ENCODE measurements at places on chromosomes 7 and 10. TPM values are rescaled to one million over a fixed set of nuclear protein-coding genes. Genes with fewer than 3 reads are reported as not detected.

DNA sequence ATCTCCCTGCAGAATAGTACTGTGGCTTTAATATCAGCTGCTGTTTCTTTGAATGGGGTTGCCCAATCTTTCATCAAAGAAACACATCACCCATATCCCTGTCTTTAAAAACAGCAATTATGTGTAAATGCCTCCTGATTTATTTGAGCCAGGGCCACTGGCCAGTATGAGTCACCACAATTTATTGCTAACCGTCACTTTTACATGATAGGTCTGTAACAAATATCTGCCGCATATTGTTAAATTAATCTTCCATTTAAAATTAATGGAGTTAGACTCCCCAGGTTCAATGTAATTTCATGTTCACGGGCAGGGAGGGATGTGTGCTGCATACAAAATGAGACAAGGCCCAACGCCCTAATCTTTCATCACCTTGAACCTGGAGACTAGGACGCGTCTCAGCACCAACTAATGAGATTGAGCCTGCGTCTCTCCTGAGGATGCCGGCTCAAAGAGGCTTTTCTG lies 673.4 kb downstream of the AUTS2 start:
- DNase-seq: no peak

DNA sequence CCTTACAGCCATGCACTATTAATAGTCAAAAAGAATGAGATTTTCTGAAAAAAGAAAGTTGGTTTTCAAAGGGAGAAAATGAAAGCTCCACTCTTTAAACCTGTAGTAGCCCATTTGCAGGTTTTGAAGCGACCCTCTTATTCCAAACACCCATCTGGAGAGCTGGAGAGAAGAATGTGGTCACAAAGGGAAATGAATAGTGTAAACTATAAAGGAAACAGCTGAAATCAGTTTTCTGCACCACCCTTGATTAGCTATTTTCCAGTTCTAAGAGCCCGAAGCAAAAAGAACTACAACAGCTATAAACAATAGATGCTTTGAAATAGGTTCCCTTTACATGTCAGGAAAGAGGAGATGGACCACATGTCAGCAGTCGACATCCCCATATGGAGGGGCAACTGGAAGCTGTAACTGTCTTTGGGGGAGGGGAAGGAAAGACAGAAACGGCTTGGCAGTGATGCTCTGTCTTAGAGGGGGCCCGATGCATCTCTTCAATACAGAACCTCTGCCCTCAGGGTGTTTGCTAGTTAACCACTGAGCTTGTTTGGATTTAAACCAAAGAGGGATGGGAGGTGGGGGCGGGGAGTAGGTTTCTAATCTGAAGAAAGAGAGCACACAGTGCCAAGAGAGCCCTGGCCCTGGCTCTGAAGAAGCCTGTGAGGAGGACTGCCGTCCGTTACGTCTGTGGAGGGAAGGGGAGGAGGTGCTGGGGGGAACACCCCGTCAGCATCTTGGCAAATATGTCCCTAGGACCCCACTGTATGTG lies 55.3 kb downstream of the CPVL start:
- DNase-seq: no peak

Gene TECPR1
- 8.4 TPM for polyA plus RNA-seq

Gene RHOBTB1
- 6.6 TPM for polyA plus RNA-seq

DNA sequence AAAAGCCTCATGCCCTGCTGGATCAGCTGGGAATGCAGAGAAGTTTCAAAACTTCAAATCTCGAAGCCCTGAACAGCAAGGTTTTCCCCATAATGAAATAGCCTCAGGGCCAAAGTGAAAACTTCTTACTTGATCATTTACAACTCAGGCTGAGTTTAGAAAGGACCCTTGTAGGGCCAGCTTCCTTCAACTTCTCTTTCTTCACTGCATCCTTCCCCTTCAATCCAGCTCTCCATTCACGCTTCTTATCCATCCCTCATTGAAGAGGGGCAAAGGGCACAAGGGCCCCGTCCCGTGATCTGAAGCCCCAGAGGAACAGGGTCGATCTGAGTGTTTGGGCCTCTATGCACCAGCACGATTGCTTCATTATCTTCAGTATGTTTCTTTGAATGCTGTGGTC lies 392.2 kb upstream of the CELF2 start:
- DNase-seq: no peak

- DNase-seq: no peak
Observed at GRCh38 chr10:86391986-86392722, 25.6 kb upstream of the GRID1 start.

DNA sequence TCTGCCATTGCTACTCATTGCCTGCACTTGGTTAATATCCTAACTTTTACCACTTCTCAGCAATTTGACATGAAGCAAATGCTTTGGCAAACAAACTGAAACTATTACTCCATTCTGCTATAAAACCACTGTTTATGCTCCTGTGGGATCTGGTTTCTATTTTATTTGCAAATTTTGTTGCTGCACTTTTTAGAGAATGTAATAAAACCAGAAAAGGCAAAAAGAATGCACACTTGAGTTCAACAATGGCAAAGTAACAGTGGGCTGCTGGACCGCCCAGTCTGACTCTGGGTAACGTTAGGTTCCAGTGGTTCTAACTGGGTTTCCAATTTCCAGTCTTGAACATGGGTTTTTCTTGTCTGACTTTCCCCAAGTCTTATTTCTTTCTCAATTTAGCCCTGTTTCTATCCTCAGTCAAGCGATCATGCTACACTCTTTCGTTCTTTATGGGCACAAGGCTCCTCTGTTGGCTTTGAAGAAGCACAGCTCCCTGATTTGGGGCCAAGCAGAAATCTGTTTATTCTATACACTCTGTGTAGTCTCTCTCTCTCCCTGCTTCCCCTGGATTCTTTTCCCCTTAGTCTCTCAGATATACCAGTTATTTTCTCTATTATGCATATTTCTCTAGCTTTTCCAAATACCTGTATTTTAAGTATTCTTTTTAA lies 129.2 kb upstream of the FAM3C start:
- no peak for DNase-seq

Gene MKX
- not detected for polyA plus RNA-seq

DNA sequence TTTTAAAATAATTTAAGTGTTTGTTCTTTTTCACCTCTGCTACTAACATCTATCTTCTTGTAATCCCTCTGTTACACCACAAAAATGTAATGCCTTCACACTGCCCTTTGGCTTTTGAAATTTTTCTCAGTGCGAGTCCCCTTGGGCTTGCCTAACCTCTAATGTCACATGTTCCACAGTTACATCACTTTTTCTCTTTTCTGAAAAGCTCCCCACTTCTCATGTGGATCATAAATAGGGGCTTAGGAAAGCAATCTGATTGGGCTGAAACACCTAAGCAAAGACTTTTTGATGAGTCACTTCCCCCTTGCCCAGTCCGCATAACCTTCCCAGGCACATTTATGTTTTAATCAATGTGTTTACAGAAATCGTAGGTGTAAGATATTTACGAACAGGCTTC lies 288.2 kb downstream of the IPMK start:
- DNase-seq: no peak

GRCh38 chr7:26311798-26312197 lies 20.1 kb downstream of the SNX10 start:
- no peak for DNase-seq

Gene CALY
- 0.73 TPM for polyA plus RNA-seq

DNA sequence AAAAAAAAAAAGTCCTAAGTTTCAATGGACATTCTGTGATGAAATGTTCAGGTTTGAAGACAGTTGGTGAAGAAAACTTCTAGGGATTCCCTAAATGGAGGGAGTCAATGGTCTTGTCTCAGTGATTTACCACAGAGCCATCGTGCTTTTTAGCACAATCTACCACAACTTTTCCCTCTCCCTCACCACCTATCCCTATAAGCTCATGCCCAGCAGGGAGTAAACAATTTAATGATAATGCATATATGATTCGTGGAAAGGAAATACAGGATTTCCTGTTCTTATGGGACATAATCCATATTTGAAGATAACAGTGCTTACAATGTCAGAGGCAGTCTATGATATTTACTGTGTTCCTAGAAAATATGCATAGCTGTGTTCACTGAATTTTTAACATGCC lies 38.4 kb upstream of the CD36 start:
- no peak for DNase-seq

DNA sequence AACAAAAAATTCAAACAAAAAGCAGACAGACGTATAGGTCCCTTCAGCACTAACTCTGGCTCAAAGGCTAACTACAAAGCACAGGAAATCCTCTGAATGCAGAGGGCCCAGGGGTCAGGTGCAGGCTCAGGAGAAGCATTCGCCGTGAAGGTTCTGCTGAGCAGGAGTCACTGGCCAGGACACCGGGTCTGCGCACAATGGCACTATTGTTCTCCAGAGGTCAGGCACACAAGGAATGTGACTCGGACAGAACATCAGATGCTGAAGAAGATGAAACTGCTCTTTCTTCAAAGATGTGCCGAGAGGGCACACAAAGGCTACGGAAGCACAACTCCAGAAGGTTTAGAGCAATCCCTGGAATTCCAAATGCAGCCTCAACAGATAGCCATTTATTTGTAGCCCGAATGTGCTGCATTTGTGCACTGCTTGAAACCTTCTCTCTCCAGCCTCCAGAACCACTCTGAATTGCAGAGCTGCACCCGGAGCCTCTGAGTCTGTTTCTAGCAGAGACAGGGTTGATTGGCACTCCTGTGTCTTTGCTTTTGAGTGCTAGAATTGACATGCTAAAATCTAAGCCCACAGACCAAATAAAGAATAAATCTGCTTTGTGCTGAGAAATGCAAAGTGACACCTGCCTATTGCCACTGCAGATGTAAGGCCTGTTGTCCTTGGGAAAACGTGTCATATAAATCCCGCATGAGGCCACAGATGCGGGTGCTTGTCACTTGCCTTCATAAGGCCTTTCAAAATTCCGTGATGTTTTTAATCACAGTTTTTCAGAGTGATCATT lies 85.4 kb upstream of the AFAP1L2 start:
- DNase-seq: no peak

GRCh38 chr7:117963264-117964197 lies 90.3 kb upstream of the CTTNBP2 start:
- DNase-seq: no peak

Gene NUB1
- polyA plus RNA-seq: 45.0 TPM

Gene OR6V1
- polyA plus RNA-seq: not detected

Gene CTAGE4
- not detected for polyA plus RNA-seq

DNA sequence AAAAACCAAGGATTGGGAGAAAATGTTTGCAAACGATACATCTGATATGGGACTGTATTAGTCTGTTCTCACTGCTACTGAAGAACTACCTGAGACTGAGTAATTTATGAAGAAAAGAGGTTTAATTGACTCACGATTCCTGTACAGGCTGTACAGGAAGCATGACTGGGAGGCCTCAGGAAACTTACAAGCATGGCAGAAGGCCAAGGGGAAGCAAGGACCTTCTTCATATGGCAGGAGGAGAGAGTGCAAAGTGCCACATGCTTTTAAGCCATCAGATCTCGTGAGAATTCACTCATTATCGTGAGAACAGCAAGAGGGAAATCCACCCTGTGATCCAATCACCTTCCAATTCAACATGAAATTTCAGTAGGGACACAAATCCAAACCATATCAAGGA lies 11.0 kb downstream of the ZNF713 start:
- no peak for DNase-seq

DNA sequence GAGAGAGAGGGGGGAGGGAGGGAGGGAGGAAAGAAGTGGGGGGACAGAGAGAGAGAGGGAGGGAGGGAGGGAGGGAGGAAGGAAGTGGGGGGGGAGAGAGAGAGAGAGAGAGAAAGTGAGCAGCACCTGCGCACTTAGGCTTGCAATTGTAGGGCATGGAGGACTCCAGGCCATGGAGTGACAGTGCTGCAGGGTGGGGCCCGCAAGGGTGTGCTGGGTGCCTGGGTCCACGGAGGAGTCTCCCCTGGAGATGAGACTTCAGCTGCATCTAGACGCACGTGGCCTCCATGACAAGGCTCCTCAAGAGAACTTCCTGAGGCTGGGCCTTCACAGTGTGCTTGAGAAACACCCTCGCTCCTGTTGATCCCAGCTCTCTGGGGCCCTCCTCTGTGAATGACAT lies 44.5 kb downstream of the CLRN3 start:
- no peak for DNase-seq

- no peak for DNase-seq
Observed at GRCh38 chr10:30789806-30790205, 160.3 kb upstream of the LYZL2 start.

GRCh38 chr7:6500691-6501090 lies 50.6 kb downstream of the GRID2IP start:
- DNase-seq: no peak

DNA sequence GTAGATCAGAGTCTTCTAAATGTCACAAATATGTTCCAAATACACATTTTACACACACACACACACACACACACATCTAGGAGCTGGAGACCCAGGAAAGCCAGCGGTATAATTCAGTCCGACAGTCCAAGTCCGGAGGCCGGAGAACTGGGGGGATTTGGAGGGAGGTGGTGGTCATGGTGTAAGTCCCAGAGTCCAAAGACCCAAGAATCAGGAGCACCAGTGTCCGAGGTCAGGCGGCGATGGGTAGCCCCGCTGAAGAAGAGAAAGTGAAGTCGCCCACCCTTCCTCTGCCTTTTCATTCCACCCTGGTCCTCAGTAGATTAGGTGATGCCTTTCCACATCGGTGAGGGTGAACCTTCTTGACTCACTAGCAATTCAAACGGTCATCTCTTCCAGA lies 154.8 kb downstream of the CAMK1D start:
- no peak for DNase-seq

DNA sequence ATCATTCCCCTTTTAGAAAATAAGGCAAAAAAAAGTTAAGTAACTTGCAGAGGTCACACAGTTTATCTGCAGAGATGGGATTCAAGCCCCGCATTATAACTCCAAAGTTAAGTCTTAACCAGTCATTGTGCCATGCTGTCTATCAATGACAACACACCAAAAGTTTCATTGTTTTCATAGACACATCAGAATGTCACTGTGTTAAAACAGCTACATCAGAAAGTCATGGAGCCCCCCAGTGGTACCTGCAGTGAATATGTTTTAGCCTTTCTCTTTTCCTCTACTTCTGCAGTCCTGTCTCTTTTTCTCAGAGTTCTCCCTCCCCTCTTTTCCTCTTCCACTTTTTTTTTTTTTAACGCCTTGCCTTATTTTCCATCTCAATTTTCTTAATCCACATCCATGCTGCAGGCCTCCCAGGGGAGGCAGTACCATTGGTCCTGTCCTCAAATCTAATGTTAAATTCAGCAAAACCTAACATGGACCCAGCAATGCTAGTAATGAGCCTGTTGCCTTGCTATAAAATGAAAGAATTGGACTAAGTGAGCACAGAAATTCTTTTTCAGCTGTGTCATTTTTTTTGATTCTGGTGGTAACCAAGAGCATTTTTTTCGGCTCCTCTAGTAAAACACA lies 3.8 kb upstream of the NRCAM start:
- DNase-seq: peak; percentile 63

Gene UCMA
- polyA plus RNA-seq: not detected

DNA sequence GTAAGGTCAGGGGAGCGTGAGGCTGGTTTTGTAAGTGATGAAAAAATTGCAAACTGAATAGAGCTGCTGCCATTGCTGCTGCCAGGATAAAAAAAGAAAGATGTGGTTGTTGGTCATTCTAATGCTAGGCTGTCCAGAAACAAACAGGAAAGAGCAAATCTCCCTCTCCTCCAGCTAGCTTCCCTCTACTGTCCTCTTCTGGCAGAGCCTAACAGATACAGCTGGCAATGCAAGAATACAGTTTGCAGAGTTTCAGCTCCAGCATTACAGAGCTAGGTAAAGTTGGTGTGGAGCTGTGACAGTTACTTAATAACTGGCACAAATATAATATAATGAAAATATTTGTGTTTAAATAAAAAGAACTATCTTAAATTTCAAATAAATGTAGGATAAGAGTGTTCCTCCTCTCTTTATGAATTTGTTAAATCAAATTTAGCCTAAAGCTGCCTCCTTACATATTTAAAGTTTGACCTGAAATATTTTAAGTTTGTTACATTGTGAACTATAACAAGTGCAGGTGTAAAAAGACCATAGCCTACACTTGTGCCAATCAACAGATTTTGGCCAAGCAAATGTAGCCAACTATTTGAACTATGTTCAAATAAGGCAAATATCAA lies 407.7 kb downstream of the SH2D4B start:
- no peak for DNase-seq

All from A549 (cell line).